NCI-H748 treated with DMSO at 0.1 percent for 48 hours (cell line): ENCODE measurements at places on chromosomes 16 and 17.

DNA sequence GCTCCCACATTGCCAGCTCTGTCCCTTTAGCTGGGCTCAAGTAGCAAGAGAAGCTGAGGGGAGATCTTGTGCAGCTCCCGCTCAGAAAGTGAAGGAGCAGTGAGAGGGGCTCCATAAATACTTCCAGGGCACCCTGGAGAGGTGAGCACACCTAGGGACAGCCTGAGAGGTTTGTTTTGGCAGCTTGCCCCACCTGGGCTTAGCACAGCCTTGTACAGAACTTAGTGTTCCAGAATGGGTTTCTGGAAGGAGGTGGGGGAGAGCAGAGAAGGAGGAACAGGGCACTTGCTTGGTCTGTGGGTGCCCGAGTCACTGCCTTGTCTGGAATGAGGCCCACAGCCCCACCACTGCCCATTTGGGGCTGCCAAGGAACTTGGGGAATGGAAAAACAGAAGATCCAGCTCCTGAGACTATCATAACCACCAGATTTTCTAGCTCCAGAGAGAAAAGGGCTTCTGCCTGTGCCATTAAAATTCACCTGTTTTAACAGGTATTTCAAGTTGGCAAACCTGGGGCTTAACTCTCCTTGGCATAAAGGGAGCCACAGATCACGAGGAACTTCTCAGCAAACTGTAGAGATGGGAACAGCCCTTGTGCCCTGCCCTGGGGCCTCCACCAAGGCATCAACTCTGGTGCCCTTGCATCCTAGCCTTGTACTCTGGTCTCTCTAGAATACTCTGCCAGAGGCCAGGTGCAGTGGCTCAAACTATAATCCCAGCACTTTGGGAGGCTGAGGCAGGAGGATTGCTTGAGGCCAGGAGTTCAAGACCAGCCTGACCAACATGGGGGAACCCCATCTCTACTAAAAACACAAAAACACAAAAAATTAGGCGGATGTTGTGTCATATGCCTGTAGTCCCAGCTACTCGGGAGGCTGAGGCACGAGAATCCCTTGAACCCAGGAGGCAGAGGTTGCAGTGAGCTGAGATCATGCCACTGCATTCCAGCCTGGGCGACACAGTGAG, 1.9 kb downstream of the PRR15L start:
- DNase-seq, result no peak

GRCh38 chr16:50666658-50667496, 14.2 kb downstream of the SNX20 start:
- no peak for DNase-seq

DNA sequence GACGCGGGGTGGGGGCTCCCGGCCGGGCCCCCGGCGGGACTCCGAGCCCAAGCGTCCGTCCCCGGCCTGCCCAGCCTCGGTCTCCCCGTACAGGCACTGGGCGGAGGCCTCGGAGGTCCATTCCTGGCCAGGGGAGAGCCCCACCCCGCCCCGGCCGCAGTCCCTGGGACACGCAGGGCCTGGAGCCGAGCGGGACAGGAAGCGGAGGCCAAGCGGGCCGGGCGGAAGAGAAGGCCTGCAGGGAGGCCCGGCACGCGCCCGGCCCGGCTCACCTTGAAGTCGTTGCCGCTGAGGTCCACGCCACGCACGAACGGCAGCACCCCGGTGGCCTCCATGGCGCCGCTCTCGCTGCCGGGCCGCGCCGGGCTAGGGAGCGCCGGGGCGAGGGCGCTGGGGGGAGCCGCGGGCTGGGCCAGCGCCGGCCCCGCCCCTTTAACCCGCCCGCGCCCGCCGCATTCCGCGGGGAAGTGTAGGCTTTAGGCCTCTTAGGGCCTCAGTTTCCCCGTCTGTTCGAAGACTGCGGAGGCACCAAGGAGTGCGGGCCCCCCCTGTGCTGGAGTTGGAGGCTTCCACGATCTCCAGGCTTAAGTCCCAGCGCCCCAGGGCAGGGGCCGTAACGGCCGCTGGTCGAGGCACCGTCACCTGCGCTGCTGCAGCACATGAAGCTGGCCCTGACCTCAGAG, at the start of gene FLII:
TSS of gene FLII (minus strand) at position 383 of the 683 bp plus-strand sequence. CDS start at position 335, 48 bp downstream.
- peak; percentile 31 for DNase-seq

- DNase-seq, result no peak
These were observed 251.4 kb downstream of the PHKB start for GRCh38 chr16:47712276-47713224.

DNA sequence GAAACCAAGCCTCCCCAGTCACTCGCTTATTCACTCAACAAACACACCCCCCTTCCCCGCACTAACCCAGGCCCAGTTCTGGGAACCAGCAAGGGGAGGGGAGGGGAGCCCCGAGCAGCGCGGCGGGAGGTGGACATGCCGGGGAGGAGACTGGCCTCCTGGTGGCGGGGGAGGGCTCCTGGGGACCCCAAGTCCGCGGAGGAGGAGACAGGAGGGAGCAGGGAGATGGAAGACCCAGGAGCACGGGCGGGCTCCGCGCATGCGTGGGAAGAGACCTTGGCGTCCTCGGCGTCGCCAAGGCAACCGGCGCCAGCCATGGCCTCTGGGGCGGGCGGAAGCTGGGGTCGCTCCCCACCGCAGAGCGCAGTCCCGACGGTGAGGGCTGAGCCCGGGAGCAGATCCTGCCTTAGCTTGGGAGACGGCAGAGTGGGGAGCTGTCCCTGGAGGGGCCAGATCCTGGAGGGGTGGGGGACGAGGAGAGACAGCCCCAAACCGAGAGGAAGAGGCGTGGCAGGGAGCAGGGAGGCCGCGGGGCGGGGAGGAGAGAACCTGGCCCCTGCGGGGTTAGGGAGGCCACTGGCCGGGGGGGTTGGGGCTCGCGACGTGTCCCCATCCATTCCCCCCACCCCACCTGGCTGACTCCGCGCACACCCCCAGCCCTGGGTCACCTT, at the start of gene PRR29:
TSS of gene PRR29 (plus strand) at position 302 of the 671 bp plus-strand sequence. CDS start at position 316, 14 bp downstream.
- DNase-seq, result peak; percentile 64

- DNase-seq, result no peak
These were observed 64.2 kb downstream of the SPECC1 start for GRCh38 chr17:20073055-20073979.

- no peak for DNase-seq
These were observed 41.0 kb upstream of the SREBF1 start for GRCh38 chr17:17877529-17878358.

GRCh38 chr16:23608194-23608593, 12.1 kb upstream of the NDUFAB1 start:
- no peak for DNase-seq

DNA sequence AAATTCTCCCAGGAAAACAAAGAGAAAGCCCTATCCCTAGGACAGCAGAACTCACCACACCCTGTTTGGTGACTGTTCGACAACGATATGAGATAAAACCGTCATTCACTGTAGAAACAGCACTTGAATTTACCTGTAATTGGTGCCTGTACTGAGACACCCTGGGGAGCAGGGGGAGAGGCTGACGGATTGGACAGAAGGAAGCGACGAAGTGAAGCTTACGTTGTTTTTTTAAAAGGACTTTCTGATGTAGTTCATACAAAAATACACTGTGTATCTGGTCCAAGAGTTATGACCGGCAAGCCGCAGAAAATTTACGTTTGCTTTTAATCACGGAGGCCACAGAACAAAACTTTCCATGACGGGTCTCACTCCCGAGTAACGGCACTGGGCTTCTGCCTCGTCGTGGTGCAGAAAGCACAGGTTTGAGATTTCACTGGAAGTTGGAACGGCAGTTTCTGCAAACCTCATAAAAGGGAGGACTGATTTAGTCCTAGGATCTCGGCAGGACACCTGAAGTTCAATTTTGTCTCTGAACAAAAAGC, 9.7 kb downstream of the NXN start:
- peak; percentile 58 for DNase-seq

DNA sequence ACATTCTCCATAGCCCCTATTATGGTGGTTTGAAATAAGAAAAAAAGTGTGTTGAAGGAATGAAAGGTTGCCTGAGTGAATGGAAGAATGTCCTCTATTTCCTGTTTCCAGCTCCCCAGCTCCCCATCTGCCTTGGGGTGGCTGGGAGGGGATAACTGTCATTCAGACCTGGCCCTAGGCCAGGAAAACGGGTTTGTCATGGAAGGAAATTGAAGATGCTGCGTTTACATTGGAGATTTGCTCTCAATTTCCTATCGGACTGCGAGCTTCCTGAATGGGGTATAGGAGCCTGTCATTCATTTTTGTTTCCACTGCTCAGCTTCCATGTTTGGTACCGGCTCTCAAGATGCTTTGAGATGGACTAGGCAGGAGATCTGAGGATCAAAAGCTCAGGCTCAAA, 2.2 kb upstream of the FZD2 start:
- DNase-seq, result no peak

DNA sequence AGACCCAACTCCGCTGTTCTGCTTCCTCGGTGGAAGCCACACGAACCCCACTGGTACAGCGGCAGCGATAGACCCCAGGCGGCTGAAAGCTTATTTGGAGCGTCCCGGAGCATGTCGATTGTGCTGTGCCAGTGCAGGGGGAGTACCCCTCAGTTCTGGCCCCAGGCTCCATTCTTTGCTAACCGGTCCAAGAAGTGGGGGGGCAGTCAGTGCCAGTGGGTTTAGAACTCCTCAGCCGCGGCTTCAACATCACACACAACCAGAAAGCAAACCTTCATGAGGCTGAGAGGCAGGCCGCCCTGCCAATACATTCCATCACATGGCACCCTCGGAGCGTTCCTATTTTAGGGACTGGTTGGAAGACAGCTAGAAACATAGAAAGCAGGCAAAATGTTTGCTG, 1.7 kb upstream of the MNT start:
- no peak for DNase-seq

DNA sequence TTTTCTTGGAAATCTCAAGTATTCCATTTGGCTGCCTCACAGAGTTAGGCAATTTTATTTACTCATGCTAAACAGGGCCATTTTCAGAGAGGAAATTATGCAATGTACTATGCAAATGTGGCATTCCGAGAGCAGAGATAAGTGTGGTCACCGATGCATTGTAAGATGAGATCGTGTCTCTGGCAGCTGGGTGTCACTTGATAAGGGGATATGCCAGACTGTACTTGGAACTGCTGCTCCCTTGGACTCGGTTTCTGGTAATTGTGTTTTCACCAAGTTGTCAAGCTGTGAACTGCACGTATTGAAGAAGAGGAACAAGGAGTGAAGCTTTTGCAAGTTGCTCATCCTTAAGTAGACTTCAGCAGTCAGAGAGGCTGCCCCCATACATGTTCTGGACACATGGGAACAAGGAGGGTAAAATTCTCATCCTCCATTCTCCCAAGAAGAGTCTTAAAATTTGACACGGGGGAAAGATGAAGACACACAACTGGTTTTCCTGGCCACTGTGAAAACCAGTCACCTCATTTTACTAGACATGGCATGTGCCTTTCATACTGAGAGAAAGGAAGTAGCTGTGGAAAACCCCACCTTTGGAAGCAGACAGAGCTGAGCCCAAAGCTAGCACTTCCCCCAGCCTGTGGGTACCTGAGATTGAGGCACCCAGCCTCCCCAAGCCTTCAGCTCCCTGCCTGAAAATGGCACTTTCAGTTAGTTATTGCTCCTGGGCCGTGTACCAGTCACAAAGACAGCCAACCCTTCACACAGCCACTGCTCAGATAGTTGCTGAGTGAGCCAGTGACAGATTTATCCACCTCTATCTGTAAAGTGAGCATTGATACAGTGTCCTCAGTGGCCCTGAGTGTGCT, 150.7 kb downstream of the SOCS1 start:
- no peak for DNase-seq

- DNase-seq, result no peak
These were observed 8.4 kb downstream of the TPPP3 start for GRCh38 chr16:67384778-67385510.
